ENCODE measurements at places on chromosomes 5 and 9.

GRCh38 chr9:117815948-117816347 lies 111.7 kb downstream of the TLR4 start:
- DNase-seq = no peak

- DNase-seq = no peak
Observed at GRCh38 chr5:127505905-127506304, 11.5 kb upstream of the PRRC1 start.

DNA sequence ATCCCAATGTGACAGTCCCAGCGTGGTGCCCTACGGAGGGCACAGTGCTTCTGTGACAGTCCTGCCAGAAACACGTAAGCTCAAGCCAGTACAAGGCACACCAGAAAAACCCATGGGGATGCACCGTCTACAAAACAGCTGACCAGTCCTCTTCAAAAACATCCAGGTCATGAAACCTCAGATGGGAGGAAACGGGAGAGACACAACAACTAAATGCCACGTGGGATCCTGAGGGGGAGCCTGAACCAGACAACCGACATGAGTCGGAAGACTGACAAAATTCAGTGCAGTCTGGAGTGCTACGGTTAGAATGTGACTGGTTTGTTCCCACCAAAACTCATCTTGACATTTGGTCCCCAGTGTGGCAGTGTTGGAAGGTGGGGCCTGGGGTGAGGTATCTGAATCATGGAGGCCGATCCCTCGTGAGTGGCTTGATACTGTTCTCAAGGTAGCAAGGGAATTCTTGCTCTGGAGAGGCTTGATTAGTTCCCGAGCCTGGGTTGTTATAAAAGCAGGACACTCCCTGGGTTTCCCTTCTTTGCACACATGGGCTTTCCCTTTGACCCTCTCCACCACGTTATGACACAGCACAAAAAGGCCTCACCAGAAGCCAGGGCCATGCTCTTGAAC lies 55.4 kb downstream of the ADAMTS2 start:
- no peak for DNase-seq

GRCh38 chr5:2685651-2686272 lies 65.7 kb downstream of the IRX2 start:
- DNase-seq = no peak

- no peak for DNase-seq
Observed at GRCh38 chr5:181059297-181060230, 19.5 kb downstream of the BTNL9 start.

GRCh38 chr9:10268531-10269485 lies 344.0 kb downstream of the PTPRD start:
- no peak for DNase-seq

- DNase-seq = no peak
Observed at GRCh38 chr5:45037927-45038326, 229.2 kb downstream of the MRPS30 start.

DNA sequence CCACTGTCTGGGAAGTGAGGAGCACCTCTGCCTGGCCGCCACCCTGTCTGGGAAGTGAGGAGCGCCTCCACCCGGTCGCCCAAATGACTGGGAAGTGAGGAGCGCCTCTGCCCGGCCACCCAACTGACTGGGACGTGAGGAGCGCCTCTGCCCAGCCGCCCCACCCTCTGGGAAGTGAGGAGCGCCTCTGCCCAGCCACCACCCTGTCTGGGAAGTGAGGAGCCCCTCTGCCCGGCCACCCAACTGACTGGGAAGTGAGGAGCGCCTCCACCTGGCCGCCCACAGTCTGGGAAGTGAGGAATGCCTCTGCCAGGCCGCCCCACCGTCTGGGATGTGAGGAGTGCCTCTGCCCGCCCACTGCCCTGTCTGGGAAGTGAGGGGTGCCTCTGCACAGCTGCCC lies 32.9 kb downstream of the SAXO1 start:
- DNase-seq = no peak

DNA sequence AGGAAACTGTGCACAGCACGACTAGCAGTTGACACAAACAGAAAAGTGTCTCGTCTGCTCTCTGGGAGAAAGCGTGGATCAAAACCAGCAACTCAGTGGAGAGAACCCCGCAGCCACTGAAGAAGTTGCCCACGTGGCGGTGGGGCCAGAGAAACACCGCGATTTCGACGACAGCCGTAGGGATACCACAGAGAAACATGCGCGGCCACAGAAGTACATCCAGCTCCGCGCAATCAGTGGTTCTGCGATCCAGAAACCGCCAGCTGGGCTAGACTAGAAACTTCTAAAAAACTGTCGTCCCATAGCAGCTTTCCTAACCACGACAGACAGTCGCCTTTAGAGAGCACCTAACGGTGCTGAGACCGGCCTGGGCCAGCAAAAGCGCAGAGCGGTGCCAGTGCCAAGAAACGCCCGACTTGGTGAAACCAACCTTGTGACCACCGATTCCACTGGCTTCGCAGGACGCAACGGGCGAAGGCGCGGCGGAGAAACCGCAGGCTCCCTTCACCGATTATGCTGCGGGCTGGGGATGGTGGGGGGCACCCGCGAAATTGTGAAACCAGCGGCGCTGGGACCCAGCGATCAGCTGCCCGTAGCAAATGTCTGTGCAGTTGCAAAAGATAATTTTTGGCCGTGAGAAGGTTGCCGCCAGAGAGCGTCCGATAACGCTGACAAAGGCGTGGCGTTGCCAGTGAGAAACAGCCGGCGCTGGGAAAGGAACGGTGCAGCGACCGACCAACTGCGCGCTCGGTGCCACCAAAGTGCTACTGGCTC lies 2.7 kb upstream of the ANXA2R start:
- no peak for DNase-seq

DNA sequence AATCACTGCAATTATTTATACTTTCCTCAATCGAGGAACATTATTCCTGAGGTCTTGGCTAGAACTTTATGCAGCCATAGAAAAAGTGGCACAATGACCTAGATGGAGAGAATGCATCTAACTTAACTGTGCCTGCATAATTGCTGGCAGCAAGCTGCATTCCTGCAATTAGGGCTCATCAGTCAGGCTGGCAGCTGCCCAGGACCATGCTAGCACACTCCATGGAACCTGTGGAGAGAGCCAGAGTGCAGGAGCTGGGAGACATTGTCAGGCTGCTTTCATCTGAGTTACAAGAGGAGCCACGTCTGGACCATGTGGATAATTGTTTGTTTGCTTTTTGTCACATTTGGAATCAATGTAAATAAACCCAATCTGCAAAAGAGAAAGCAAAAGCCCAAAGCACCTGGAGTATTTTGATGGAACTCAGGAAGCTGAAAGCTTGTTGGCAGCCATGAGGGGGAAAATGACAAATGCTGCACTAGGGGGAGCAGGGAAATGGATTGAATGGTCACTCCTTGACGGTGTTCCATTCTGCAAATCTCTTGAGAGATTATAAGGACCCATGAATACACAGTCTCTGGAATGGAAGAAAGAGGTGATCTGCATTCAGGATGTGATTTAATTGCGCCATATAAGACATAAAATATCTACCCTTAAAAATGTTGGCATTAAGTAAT lies 839.9 kb downstream of the MAT2B start:
- no peak for DNase-seq

- DNase-seq = no peak
Observed at GRCh38 chr5:50967563-50968355, 301.3 kb downstream of the PARP8 start.

GRCh38 chr5:115696141-115696650 lies 70.4 kb upstream of the TMED7 start:
- DNase-seq = no peak

DNA sequence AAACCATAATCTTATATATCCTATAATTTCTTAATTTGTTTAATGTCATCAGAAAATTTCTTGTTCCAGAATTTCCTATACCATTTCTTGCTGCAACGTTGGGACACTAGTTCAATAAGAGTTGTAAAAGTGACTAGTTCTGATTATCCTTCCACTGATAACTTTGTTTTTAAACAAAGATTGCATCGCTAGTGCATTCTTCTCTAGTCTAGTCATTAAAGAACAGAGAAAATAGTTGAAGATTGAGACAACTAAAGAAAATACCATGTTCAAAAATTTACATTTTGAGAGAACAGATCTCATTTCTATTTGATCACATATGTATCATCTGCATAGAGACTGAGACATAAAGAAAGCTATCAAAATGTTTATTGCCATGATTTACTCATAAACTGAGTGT lies 1888.2 kb downstream of the EFNA5 start:
- no peak for DNase-seq

DNA sequence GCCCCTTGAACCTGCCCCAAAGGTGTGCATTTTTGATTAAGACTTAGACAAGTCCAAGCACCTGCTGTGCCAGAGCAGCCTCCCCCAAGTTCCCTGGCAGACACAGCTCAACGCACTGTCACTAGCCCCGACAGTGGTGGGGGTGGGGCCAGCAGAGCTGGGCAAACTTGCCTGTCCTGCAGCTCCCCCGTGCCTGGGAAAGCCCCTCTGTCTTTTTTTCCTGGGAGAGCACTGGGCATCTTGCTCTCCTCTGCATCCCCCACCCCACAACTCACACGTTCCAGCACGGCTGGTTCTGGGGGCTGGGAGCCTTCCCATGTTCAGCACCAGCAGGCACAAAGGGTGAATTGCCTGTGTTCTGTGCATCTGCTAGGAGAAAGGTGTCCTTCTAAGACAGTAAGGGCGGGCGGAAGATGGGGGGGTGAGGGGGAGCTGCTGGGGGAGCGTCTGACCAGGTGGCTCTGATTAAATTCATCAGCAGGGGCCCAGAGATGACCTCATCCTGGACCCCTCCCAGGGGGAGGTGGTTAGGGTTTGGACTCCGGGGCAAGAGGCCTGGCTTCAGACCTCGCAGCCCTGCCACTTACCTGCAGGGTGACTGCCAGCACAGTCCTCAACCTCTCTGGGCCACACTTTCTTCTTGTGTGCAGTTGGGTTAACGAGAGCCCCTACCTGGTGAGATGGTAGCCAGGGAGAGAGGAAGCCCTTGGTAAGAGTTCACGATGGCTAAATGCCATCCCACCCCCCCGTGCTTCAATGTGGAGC lies 23.5 kb downstream of the HMCN2 start:
- no peak for DNase-seq

DNA sequence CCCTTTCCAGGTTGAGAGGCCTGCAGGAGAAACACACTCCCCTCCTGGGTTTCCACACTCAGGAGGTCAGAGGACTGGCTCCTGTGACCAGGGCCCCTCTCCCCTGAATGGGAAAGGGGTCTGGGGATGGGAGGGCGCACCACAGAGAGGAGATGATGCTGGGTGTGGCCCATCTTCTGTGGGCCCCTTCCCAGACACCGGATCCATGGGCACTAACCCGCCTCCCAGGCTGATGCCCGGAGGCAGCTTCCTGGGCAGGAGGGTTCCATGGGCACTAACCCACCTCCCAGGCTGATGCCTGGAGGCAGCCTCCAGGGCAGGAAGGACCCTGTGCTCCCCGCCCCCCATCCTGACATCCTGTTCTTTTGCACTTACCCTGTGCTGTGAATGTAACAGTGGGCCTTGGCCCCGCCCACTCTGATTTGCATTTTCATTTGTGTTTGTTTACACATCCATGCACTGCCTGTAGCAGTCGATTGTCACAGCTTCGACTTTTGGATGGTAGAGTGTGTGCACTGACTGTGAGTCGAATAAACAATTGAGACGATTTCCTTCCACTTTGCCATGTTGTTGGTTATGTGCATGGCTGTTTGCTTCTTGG lies 9.3 kb upstream of the DOLPP1 start:
- DNase-seq = no peak

DNA sequence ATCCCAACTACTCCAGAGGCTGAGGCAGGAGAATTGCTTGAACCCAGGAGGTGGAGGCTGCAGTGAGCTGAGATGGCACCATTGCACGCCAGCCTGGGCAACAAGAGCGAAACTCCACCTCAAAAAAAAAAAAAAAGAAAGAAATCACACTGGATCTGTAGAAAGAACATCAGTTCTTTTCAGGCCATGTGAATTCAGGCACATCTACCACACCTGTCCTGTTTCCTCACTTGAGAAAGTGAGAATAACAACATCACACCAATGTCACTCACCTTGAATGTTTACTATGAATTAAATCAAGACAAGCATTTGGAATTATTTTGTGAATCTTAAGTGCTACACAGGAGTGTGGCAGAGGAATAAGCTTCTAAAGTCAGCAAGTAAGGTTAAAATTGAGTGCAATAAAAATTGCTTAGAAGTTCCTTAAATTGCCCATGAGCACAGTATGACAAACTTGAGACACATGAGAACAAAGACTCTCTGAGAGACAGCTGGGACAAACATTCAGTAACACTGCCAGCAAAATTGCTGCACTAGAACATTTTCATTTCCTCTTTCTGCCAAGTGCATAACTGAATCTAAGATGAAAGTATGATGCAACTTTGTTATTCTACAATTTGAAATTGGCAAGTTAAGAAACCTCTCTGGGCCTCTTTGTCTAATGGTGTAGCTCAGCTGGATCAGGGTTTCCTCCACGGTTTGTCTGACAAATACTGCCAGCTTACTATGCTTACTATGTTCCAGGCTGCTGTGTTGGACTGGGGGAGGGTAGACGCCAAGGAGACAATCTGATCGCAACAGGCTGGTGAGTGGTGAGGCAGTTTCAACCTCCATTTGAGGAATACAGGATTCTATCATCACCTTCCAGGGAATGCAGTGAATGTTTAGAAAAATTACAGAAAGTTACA lies 1.9 kb upstream of the RIC1 start:
- DNase-seq = no peak

GRCh38 chr5:145965804-145966203 lies 29.4 kb downstream of the SH3RF2 start:
- no peak for DNase-seq

DNA sequence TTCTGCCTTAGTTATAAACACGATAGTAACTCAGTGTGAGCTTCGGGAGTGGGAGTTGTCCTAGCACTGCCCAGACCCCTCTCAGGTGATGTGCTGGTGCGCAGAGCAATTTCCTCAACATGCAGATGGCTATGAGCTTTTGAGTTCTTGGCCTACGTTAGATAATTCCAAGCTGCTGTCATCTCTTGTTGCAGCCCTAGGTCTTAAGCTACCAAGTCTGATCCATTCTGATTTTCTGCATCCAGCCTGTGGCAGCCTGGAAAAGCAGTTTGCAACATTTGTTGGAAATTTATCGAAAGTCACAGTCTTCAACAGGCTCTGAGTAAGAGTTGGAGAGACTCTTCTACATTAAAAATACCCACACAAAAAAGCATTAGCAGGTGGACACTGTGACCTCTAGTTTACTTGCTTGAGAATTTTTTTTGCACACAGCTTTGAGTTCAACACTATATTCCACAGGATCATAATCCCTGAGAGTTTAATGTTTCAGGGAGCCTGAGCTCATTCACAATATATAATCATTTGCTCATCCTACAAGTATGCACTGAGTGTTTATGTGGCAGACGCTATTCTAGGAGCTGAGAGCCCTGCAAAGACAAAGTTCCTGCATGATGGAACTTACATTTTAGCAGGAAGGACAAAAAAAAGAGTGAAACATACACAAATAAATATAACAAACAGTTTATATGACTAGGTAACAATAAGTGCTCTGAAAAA lies 91.6 kb downstream of the UBE2QL1 start:
- no peak for DNase-seq
